ENCODE measurements at places on chromosomes 13 and 19.

DNA sequence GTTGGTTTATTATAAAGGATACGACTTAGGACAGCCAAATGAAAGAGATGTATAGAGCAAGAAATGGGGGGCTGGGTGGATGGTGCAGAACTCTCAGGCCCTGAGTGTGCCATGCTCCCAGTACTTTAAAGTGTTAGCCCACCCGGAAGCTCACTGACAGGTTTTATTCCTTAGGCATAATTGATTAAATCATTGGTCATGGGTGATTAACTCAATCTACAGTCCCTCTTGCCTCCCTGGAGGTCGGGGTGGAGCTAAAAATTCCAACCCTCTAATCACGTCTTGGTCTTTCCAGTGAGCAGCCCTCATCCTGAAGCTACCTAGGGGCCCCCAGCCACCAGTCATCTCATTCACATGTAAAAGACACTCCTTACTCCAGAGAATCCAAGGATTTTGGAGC lies 9.9 kb upstream of the LEUTX start:
- no peak for DNase-seq

DNA sequence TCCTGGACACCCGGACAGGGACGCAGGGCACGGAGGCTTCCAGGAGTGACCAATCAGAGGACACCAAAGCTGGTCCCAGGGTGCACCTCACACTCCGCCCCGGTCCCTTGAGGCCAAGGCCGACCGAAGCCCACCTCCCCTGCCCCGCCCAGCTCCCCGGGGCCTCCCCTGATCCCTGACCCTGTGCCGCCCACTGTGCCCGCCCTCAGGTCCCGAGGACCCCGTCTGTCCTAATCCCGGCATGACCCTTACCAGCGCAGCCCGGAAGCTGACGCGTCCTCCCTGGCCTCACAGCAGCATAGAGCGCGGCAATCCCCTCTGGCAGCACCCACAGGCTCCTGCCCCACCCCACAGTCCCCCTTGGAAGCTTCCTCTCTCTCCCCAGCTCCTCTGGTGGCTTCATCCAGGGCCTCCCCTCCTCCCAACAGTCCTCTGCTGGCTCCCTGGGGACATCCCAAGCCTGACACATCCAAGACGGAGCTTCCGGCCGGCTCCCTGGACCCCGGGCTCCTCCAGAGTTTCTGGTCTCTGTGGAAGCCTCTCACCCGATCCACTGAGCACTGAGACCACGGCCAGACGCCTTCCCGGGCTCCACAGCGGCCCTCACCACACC lies 7.4 kb upstream of the CDC34 start:
- DNase-seq, result no peak

- DNase-seq, result no peak
Measured at GRCh38 chr13:46388308-46388707, 1.3 kb upstream of the RUBCNL start.

GRCh38 chr13:83100237-83100636 lies 782.0 kb downstream of the SLITRK1 start:
- no peak for DNase-seq

DNA sequence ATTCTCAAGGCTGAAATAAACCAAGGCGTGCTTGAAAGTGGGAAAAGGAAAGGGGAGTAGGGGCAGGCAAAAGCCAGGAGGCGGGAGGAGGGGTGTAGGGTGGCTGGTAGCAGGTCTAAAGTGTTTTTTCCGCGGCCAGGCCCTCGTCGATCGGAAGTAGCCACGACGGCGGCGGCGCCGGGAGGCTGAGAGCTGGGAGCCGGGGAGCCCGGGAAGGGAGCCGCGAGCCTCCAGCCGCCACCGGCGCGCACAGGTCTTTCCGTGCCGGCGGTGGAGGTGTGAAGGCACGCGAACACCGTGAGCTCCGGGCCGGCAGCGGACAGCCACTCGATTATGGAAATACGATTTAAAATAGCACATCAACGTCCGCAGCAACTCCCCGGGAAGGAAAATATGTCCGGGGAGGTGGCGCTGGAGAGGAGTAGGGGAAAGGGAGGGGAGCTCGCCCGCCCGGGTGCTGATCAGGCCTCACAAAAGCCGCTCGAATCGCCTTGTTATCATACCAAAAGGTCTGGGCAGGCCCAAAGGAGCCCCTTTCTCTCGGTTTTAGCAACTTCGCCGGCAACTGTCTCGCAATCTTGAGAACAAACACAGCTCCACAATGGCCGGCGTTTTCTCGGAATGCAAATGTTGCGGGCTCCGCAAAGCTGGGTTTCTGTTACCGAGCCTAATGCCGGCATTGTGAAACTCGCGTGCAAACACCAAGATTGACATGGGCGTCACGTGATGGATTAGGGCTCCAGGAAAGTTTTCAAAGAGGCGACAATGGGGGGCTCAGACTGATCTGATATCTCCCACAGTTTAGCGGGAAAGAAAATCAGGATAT lies 2.9 kb upstream of the PCDH8 start:
- peak; percentile 52 for DNase-seq

GRCh38 chr13:29605860-29606526 lies 10.5 kb upstream of the SLC7A1 start:
- DNase-seq, result no peak

GRCh38 chr13:21034603-21035191 lies 26.7 kb downstream of the LATS2 start:
- DNase-seq, result no peak

DNA sequence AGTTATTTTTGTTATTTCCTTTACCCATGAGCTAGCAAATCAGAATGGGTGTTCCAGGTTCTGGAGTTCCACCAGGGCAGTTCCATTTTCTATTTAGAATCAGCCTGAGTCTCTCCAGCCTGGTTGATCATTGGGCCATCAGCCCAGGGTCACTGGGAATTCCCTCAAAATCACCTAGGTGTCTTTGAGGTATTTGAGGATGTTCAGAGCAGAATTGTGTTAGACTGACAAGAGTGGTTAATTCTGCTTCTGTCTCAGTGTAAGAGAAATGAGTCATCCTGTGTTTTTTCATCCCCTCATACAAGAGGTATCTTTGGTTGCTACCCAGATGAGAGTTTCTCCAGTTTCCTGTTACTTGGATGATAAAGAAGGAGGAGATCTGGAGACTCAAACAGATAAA lies 11.7 kb downstream of the ZNF66 start:
- no peak for DNase-seq

DNA sequence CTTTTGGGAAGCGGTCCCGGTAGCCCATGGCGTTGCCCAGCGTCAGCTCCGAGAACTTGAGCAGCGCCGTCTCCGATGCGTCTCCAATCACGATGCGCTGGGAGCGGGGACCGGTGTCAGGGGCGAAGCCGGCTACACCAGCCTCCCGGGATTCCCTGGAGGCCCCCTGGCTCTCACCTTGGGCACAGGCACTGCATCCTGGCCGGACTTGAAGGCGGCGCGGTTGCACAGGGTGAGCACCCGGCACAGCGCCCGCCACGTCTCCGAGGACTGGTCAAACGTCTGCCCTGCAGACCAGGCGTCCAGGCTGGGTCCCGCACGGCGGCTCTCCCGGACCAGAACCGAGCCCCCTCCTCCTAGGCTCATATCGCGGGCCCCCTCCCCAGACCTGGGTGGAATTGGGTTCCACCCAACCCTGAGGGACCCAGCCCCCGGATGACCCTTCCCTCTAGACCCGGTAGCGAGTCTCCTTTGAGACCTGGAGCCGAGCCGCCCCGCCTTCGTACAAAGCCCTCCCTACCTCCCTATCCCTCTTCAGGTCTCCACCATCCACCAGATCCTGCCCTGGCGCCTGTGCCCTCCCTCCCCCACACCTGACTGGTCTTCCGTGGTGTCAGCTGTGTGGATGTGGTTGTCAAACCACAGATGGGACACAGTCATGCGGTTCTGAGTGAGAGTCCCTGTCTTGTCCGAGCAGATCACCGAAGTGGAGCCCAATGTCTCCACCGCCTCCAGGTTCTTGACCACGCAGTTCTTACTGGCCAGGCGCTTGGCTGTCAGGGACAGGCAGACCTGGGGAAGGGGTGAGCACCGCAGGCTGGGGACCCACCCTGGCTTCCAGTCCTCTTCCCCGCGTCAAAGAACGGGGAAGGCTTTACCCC lies 4.8 kb downstream of the ATP4A start:
- no peak for DNase-seq

DNA sequence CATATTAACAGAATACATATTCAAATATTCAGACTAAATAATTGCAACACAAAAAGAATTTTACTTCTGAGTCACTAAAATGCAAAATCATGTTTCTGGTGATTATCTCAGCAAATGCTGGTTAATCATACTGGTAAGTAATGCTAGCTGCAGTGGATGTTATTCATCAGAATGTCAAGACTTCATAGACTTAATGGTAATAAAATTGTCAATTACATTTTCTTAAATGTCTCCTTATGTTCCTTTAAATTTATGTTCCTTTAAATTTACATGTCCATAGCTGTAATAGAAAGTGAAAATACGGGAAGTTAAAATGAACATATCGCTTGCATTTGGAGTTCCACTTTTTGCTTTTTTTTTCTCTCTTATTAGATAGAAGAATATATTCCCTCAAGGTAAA lies 853.0 kb downstream of the SLITRK6 start:
- DNase-seq, result no peak

- no peak for DNase-seq
Measured at GRCh38 chr19:43759515-43759914, 4.8 kb upstream of the SMG9 start.

GRCh38 chr19:11324079-11324661 lies 15.3 kb downstream of the RAB3D start:
- peak; percentile 14 for DNase-seq

- no peak for DNase-seq
Measured at GRCh38 chr19:19548915-19549759, 11.1 kb downstream of the CILP2 start.

DNA sequence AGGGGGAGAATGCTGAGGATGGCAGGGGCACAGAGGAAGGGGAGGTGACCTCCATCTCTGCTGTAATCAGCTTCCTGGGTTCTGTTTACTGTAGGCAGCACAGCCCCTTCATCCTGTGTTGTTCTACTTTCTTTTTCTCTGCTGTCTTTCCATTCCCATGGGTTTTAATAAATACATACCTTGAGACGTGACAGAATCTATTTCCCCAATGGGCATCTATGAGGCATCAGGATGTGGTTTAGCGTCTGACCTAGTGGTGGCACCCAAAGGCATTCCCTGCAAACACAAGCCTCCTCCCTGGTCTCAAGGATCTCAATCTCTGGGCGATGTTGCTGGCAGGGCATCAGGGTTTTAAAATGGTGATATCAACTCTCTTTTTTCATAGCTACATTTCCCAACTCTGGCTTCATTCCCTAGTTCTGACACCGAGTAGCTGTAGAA lies 60.8 kb downstream of the ALOX5AP start:
- DNase-seq, result no peak

DNA sequence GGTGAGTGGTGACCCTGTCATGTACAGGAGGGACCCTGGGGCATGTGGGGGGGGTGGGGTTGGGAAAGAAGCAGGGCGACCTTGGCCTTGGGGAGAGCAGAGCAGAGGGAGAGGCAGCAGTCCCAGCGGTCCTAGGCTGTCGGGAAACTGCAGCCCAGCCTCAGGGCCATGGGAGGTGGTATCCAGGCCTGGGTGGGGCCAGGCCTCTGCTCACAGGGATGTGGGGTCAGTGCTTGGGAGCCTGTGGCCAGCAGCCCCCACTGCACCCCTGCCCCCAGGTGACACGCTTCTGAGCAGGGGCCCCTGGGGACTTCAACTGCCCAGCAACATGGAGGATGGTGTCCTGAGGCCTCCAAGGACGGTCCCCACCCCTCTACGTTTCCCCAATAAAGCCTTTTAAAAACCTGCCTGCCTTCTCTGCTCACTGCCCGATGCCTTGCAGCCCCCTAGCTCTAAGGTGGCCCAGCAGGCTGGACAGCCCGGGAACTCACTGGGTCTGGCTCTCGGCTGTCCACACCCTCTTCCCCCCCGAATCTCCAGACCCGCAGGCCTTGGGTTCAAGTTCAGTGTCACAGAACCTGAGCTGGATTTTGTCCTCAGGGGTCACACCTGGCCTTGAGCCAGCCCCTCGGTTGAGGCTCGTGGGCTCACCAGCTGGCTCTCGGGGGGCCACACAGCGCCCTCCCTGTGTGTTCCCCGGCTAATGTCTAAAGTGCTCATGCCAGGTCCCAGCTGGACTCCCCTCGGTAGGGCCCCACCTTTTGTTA lies 6.9 kb downstream of the PNKP start:
- DNase-seq, result no peak

DNA sequence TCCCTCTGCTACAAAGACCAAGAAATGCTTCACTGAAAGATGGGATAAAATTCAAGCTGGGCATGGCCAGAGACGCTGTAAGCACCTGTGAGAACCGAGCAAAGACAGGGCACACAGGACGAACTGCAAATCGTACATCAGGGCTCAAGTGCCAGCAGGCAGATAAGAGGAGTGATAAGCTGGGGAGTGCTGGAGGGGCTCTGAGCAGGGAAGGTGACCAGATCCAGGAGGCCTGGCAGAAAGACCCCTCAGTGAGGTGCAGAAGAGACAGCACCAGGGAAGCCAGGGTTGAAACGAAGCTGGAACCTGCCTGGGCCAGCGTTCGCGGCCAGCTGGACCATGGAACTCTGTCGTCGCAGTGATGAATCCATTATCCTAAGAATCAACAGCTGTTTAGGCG lies 10.2 kb downstream of the RAB20 start:
- no peak for DNase-seq

- peak; percentile 40 for DNase-seq
Measured at GRCh38 chr13:42883771-42884467, 102.5 kb downstream of the FAM216B start.
